NCI-H2029 treated with DMSO at 0.1 percent for 48 hours (cell line): ENCODE measurements at places on chromosomes 13 and 19.
A peak's percentile ranks its signal among the peaks of the same experiment; 100 is the strongest.

GRCh38 chr19:32555786-32556185 lies 25.2 kb upstream of the PDCD5 start:
- no peak for DNase-seq

GRCh38 chr13:99955747-99956472 lies 15.7 kb downstream of the ZIC5 start:
- DNase-seq, result no peak

- peak; percentile 70 for DNase-seq
Observed at GRCh38 chr19:9435279-9436268, at the start of gene ZNF266. Gene ZNF266, minus strand, starts transcription at chr19:9435573. Its CDS starts 15,484 bp downstream, at chr19:9420089.

DNA sequence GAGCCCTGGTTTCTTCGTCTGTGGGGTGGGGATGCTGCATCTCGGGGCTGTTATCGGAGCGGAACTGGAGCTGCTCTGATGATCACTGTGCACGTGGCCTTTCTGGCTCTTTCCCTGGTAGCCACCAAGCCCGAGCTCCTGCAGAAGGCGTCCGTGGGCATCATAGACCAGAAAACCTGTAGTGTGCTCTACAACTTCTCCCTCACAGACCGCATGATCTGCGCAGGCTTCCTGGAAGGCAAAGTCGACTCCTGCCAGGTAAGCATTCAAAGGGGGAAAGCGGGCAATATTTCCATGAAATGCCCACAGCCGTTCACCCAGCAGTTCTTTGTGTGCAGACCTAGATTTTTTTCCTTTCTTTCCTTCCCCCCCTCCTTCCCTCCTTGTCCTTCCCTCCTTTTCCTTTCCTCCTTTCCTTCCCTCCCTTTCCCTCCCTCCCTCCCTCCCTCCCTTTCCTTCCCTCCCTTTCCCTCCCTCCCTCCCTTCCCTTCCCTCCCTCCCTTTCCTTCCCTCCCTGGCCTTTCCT lies 9.4 kb downstream of the TIMM13 start:
- no peak for DNase-seq

DNA sequence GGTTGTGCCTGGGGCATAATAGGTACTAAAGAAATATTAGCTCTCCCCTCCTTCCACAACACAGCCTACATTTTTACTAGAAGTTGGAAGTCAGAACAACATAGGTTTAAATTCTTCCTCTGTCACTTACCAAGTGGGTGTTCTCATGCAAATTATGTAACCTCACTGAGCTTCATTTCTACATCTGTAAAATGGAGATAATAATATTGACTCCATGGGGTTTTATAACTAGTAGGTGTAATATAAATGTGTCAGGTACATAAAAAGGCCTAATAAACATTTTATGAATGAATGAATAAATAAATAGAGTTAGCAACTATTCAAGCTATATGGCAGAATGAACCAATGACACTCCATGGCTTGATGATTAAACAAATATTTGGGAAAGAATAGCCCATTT lies 27.1 kb upstream of the SERP2 start:
- no peak for DNase-seq
